T-cell (primary cell): ENCODE measurements at places on chromosomes 3 and 15. TPM values are rescaled to one million over a fixed set of nuclear protein-coding genes. Genes with fewer than 3 reads are reported as not detected.

GRCh38 chr3:111594205-111594604 lies 941 bp downstream of the ZBED2 start:
- no peak for DNase-seq

CCK gene
- not detected for total RNA-seq

DNA sequence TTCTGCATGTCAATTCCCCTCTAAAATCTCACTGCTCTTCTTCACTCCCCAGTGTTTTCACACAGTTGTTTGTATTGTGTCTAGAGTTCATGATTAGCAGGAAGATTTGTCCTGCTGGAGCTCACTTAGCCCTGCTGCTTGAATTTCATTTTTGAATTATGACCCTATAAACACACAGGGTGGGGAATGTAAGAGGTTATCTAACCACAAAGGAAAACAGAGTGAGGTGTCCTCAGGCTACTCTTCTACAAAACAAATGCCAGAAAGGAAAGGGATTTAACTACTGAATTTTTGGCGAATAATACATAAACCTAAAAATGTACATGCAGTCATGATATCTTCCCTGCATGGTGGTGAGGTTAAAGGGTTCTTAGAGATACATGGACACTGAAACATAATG lies 215.1 kb upstream of the CNTN4 start:
- DNase-seq = no peak

DNA sequence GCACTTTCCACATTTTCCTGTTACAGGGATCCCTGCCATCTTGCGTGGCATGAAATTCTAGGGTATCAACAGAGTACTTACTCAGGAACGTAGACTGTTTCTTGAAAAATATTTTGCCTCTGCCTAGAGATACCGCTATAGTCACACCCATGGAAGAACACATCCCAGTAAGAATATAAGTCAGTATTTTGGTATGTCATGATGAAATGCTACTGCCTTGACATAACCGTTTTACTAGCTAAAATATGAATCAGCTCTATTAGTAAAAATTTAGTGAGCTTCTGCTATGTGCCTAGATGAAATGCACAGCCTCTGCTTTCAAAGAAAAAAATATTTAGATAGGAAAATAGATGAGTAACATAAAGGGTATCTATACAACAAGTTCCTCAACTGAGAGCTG lies 276.4 kb downstream of the TBC1D5 start:
- no peak for DNase-seq

PDE8A gene
- total RNA-seq = 25.1 TPM

- DNase-seq = no peak
Observed at GRCh38 chr3:195802795-195803194, 8.9 kb downstream of the MUC4 start.

GRCh38 chr3:134904241-134904771 lies 109.2 kb downstream of the EPHB1 start:
- DNase-seq = no peak

- DNase-seq = no peak
Observed at GRCh38 chr3:195570344-195570743, 13.4 kb downstream of the APOD start.

GRCh38 chr3:73383470-73384049 lies 241.2 kb downstream of the PDZRN3 start:
- DNase-seq = no peak

- no peak for DNase-seq
Observed at GRCh38 chr3:173977747-173978146, 580.2 kb downstream of the NLGN1 start.
